ENCODE measurements at places on chromosomes 7 and 10.

GRCh38 chr7:505171-505570, 14.5 kb downstream of the PDGFA start:
- no peak for DNase-seq

- no peak for DNase-seq
Observed at GRCh38 chr7:70673778-70674570, 458.0 kb upstream of the GALNT17 start.

GRCh38 chr10:112330162-112330561, 43.8 kb upstream of the ACSL5 start:
- DNase-seq: no peak

DNA sequence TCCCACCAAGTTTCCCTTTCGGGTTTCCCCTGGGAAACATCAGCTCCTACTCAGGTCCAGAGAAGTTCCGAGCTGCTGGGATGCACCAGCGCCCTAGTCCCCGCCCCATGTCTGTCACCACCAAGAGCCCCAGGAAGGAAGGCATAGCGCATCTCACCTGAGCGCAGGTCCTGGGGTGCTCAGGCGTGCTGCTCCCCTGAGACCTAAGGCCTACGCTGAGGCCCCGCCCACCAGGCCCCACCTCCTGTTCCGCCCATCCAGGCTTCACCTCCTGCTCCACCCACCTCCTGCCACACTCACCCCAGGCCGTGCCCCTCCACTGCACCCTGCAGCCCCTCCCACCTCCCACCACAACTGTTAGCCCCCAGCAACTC, 1.2 kb upstream of the TFR2 start:
- DNase-seq: no peak

GRCh38 chr10:77240041-77240652, 397.5 kb downstream of the KCNMA1 start:
- no peak for DNase-seq

DNA sequence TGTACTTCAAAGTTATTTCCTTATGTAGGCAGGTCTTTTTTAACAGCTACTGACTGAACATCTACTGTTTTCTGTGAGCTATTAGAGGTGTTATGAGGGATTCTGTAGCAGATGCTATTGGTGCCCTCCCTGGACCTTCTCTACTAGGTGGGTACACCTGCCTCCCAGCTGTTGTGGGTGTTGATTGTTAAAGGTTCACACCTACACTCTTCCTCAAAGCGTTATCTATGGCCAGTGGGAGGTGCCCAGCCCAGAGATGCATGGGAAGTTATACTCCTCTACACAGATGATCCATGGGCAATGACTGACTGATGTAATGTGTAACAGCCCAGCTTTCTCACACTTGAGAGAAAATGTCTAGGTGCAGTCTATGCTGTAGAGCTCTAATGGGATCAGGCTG, 127.7 kb downstream of the PRKG1 start:
- no peak for DNase-seq

GRCh38 chr10:110629680-110630191, 14.4 kb upstream of the RBM20 start:
- DNase-seq: no peak

DNA sequence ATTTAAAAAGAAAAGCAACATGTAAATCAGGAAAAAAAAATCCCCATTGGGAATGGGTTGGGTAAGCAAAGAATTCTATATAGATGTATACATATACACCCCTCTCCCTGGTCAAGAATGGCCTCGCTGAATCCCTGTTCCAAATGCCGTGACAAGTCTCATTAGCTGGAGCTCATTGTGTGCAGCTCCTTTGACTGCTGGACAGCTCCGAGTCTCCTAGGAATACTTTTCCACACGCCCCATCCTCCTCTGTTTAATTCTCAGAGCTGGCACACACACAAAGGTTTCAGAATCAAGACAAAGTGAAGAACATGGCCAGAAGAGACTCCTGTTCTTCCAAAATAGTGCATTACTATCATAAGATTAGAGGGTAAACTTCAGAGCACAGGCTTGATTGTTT, 130.9 kb upstream of the MKLN1 start:
- no peak for DNase-seq

GRCh38 chr7:8042796-8043535, 74.4 kb downstream of the GLCCI1 start:
- no peak for DNase-seq
